ENCODE measurements at places on chromosomes 2 and 18.

DNA sequence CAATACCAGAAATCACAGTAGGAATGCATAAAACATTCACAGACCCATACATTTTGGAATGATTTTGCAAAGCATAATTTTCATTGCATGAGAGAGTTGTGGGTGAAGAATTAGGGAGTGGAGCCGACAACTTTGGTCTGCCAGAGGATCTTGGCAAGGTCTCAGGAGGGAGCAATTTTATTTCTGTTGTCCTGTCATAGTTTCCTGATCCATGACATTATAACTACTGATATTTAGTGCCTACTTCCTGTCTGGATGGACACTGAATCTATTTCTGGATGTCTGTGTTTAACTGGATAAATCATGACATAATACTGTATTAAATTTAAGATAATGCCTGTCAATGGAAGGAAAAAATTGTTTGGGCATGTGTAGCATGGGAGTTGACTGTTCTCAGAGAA lies 2.4 kb downstream of the ITGA4 start:
- no peak for DNase-seq

DNA sequence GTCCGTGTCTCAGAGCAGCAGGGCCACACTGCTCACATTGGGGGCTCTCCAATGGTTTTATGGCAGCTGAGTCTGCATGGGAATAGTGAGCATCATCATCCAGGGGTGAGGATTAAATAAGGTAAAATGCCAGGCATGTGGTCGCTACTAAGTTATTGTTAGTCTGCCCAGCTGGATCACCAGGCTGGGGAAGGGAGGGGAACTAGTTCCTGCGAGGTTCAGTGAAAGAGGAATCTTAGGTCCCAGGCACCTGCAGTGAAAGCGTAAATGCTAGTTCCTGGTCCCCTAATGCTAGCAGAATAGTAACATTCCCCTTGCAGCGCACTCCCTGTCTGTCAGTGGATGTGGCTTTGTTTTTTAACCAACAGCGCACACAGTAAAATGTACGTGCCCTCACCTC lies 60.1 kb downstream of the ARHGEF4 start:
- no peak for DNase-seq

- no peak for DNase-seq
These were observed 89.3 kb downstream of the PDE11A start for GRCh38 chr2:177983183-177983788.

- no peak for DNase-seq
These were observed 5.4 kb downstream of the SEC11C start for GRCh38 chr18:59145055-59145454.

GRCh38 chr2:208545403-208546042 lies 138.9 kb downstream of the PTH2R start:
- no peak for DNase-seq

GRCh38 chr2:162265666-162266459 lies 22.6 kb upstream of the FAP start:
- DNase-seq, result no peak
